GOT3 (cell line): ENCODE measurements at places on chromosomes 16 and 17.

- DNase-seq, result no peak
These were observed 21.3 kb upstream of the CDH15 start for GRCh38 chr16:89150090-89150835.

GRCh38 chr16:8342276-8342675 is 248.0 kb downstream of the TMEM114 start:
- DNase-seq, result no peak

DNA sequence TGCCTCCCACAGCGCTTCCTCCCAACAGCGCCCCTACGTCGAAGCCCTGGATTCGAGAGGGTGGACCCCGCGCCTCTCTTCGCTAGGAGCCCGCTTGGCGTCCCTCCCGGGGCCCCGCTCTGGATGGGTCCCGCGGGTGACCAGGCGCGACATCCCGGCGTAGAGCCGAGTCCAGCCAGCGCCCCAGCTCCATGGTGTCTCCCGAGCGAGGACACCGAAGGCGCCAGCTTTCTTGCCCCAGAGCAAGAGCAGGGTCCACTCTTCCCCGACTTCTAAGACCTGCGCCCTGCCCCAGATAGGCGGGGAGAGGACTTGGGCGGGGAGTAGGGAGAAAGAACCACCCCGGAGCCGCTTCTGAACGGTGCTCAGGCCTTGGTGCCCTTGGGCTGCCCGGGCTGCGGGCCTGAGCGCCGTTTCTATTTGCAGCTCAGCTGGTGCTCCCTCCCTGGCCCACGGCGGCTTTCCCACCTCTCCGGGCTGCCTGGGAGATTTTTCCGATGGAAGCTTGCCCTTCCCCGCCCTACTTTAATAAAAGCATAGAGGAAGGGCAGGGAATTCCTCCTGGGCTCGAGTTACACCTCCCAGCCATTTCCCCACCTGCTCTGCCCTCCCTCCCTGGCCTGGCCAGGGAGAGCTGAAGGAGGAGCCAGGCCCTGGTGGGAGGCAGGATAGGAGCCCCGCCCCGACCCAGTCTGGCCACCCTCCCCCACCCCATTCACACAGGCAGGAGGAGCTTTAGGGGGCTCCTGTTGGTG is 1.8 kb downstream of the MMP15 start:
- no peak for DNase-seq

- DNase-seq, result no peak
These were observed 58.9 kb downstream of the CES1 start for GRCh38 chr16:55773859-55774549.

DNA sequence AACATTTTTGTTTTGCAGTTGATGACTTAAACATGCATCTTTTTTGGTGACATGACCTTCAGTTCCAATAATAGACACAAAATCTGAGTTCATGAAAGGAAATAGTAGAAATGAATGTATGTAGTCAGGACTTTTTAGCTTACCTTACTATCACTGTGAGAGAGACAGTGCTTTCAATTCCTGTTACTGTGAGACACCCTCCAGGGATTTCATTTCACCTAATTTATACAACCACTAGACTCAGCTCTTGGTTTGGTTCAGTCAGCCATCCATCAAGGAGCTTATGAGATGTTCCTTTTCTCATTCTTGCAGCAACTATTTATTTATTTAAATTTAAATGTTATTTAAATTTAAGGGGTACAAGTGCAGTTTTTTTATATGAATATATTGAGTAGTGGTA is 77.9 kb downstream of the MAP2K4 start:
- DNase-seq, result no peak

DNA sequence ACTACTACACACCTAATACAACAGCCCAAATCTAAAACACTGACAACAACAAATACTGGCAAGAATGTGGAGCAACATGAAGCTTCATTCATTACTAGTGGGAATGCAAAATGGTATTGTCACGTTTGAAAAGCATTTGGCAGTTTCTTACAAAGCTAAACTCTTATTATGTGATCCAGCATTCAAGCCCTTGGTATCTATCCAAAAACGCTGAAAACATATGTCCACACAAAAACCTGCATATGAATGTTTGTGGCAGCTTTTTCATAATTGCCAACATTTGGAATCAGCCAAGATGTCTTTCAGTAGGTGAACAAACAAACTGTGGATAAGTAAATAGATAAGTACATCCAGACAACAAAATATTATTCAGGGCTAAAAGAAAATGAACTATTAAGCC is 501.1 kb upstream of the KIF2B start:
- no peak for DNase-seq

DNA sequence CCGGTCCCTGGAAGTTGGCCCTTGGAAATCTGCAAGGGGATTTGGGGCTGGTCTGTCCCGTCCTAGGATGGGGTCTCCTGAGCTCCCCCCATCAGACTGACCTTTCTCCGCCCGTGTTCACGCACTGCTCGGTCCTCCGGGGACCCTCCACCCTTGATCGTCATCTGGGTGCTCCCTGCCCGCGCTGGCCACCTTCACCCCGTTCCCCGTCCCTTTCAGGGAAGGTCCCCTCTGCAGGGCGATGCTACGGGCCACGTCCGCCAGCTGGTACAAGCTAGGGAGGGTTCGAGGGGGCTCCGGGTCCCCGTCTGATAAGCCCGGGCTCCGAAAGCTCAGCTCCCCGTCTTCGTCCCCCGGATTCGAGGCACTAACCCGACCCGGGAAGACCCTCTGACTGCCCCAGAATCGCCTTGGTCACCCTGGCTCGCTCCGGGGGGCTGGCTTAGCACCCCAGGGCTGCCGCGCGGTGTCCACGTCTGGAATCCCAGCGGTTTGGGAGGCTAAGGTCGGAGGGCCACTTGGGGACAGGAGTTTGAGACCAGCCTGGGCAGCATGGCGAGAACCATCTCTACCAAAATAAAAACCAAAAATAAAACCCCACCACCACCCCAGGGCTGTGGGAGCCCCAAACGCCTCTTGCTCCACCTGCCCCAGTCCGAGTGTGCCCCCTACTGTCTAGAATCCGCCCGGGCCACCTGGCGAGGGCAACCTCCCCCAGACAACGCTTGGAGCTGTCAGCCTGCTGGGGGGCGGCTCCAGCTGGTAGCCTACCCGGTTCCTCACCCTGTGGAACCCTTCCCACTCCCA is 1.1 kb upstream of the SLC43A2 start:
- no peak for DNase-seq

- no peak for DNase-seq
These were observed 592.3 kb downstream of the MAF start for GRCh38 chr16:79008036-79008868.
